ENCODE measurements at places on chromosomes 4 and X.
A peak's percentile ranks its signal among the peaks of the same experiment; 100 is the strongest.

- DNase-seq: peak; percentile 74
Measured at GRCh38 chr4:95761426-95761825, 78.5 kb upstream of the PDHA2 start.

DNA sequence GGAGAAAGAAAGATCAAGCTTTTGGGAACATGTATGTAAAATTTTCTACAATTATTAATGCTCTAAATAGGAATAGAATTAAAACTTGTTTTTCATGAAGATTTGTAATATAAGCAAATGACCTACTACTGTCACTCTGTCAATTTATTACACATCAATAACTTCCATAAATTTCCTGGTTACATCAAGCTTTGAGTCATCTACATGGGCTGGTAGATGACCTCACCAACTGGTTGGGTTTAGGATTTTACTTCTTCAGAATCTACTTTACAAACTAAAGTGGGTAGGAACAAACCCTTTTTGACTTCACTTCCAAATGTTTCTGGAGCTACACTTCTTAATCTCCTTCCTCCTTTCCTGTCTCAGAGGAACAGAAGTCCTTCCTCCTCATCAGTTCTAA is 12.0 kb upstream of the LRAT start:
- no peak for DNase-seq

- DNase-seq: no peak
Measured at GRCh38 chr4:25076625-25077398, 46.1 kb upstream of the LGI2 start.

DNA sequence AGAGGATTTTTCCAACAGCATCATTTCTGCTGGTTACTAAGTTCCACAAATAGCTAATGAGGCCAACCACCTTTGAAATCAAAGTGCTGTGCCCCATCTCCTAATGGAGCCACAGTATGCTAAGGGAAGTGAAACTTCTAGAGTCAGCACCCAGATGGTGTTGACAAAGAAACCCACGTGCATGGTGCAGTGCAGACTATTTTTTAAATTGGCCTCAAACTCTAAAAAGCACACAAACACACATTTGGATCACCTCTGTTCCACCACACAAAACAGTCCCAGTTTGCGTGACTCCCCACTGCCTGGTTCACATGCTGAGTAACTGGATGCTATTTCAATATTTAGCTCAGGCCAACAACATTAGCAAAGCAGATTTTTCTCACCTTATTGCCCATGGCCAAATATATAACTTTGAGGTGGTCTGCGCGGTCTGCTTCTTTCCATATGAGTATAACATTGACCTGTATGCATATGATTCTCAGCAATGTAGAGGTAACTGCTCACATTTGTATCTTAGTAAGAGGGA is 69.9 kb downstream of the AMELX start:
- DNase-seq: no peak

DNA sequence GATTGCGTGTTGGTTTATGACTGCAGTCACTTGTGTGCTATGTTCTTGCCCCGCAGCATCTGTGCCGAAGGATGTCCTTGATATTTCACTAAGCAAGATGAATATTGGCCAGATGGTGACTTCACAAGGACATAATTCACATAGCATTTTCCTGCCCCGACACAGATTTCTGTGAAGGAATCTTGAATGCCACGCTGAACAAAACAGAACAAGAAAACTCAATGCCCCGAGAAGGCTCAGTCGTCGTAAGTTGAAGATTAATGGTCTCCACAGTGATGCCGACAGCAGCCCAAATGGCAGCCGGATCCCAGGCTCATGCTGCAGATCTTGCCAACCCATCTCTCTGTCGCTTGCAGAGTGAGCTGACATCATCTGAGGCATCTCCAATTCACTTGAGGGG is 145.9 kb downstream of the CPEB2 start:
- no peak for DNase-seq

GRCh38 chr4:11529625-11530201 is 101.0 kb upstream of the HS3ST1 start:
- no peak for DNase-seq

DNA sequence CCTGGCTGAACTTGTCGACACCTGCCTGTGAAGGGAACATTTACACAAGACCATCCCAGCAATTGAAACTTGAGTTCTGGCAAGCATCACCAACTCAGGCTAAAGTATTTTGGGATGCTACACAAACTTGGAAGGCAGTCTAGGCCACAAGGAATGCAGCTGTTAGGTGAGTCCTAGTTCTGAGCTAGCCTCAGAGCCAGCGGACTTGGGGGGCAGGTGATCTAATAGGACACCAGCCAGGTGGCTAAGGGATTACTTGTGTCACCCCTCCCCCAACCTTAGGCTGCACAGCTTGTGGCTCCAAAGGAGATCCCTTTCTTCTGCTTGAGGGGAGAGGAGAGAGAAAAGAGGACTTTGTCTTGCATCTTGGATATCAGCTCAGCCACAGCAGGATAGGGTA is 62.3 kb upstream of the DKK2 start:
- DNase-seq: no peak

DNA sequence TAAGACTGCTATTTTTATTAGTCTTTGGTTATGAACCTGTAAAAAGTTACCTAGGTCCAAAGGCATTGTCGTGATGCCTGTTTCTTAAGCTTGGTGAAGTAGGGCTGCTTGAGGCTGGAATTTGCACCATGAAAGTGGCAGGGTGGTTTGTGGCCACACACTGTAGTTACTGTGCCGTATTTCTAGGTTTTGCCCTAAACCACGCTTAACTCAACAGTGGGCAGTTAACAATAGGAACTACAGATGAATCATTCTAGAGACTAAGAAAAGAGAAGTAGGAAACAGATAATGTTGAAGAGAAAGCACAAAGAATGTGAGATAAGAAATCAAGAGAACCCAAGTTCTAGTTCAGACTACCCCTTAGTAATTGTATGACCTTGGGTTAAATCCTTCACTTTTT is 11.5 kb downstream of the ETNPPL start:
- DNase-seq: no peak
